A673 (cell line): ENCODE measurements at places on chromosomes 4 and X. TPM values are rescaled to one million over a fixed set of nuclear protein-coding genes. Genes with fewer than 3 reads are reported as not detected.

Gene CT45A10
- total RNA-seq, result not detected in 2 replicates

Gene TEX13D
- 0.42 and 0.47 TPM in 2 replicates for total RNA-seq

Gene IL2RG
- total RNA-seq, result 2.8 and 3.0 TPM in 2 replicates

Gene DCAF8L2
- total RNA-seq, result not detected in 2 replicates
